Stimulated activated CD8-positive, alpha-beta memory T cell treated with anti-CD3 and anti-CD28 coated beads, Interleukin-15, amount 100 ng/mL, for 48 hours (primary cell): ENCODE measurements at places on chromosomes 11 and 22.

DNA sequence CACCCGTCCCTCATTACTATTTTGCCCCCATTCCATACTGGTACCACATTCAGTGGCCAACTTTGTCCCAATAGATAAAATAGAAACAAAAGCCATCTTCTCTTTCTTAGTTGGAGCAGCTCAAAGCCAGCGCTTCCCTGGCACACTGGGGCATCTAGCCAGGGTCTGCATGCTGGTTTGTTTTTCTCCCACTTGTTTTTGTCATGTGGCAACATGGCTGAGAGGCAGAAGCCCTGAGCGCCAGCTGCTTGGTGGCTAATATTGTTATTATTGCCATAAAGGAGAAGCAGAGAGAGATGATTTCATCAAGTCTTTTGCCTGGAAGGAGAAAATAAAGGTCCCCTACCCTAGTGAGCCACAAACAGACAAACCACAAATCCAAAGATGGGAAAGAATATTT, 48.4 kb upstream of the CRTAM start:
- no peak for DNase-seq

DNA sequence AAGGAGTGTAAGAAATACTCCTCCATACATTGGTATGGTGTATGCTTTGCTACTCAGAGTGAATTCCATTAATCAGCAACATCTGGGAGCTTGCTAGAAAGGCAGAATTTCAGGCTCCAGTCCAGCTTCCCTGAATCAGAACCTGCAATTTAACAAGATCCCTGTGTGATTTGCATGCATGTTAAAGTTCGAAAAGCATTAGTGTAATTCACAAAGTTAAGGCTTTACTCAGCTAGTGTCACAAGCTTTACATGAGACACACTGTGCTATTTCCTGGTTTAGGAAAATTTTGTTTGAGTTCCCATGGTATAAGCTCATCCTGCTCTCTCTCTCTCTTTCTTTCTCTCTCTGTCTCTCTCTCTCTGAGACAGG, 37.0 kb upstream of the HEPHL1 start:
- DNase-seq: no peak

DNA sequence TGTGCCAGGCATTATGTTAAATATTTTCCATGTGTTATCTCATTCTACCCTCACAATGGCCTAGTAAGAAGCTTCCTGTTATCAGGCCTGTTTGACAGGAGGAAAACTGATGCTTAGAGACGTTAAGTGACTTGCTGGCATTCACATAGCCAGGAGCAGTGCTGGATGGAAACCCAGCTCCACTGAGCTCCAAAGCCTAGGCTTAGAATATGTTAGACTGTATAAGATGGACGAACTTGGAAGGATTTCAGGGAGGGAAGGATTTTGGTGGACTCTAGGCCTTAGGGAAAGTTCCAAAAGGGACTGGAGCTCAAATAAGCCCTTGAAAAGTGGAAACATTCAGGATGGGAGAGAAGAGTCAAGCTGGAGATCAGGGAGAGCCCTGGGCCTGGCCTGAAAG, 2.1 kb downstream of the CD44 start:
- DNase-seq: no peak

GRCh38 chr11:126432065-126432461, 76.6 kb downstream of the ST3GAL4 start:
- DNase-seq: no peak

- DNase-seq: no peak
These were observed 139.3 kb downstream of the MYO18B start for GRCh38 chr22:25881210-25881755.

- no peak for DNase-seq
These were observed 88.9 kb downstream of the MAML2 start for GRCh38 chr11:96254087-96254486.

GRCh38 chr22:28821452-28821851, 21.1 kb upstream of the XBP1 start:
- no peak for DNase-seq

DNA sequence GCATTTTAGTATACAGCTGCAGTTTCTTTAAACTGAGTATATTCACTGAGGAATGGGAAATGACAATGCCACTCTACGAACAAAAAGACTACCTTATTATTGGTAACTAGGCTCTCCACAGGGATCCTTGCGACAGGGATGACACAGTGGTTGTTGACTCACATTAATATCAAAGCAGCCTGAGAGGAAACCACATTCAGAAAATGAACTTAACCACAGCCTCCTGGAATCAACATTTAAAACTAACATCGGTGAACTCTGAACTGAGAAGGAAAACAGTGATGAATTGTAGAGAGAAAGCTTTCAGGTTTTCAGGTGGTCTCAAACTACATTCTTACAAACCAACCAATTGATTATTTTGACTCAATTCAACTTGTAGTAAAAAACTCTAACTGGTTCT, 90.3 kb upstream of the MTMR2 start:
- DNase-seq: peak; percentile 27
